ENCODE measurements at places on chromosomes 11 and 22.

- DNase-seq, result no peak
These were observed 21.6 kb downstream of the TREH start for GRCh38 chr11:118657709-118658428.

GRCh38 chr11:65078151-65078550, 5.7 kb downstream of the CDCA5 start:
- peak; percentile 74 for DNase-seq

GRCh38 chr11:133893381-133893780, 48.1 kb upstream of the SPATA19 start:
- DNase-seq, result no peak

- no peak for DNase-seq
These were observed 125.5 kb upstream of the MTMR2 start for GRCh38 chr11:96049426-96049825.

- DNase-seq, result no peak
These were observed 31.0 kb upstream of the PPP2R1B start for GRCh38 chr11:111797145-111797581.

DNA sequence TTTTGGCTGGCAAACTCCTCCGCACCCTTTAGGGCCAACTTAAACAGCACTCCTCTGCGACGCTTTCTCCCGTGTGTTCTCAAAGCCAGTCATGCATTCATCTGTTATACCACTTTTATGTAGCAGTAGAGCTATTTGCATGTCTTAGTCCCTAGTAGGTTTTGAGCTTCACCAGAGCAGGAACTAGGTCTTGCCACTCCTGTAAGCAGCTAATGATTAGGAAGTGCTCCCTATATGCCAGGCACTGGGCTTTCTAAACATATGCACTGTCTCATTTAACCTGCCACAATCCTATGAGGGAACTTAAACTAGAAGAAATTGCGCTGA, 180.8 kb downstream of the DBX1 start:
- DNase-seq, result no peak

DNA sequence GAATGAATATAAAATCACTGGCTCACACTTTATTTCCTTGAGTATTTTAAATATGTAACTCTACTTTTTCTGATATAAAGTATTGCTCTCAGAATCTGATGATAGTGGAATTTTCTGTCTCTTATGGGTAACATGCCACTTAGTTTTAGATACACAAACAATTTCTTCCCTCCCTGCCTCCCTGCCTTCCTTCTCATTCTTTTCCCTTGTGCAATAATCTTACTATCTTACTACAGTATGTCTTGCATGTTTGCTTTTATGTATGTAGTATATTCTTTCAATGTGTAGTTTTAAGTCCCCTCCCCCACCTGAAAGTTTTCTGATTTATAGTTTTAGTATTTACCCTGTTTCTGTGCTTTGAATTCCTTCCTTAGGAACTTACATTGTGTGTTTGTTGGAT, 48.4 kb downstream of the INSC start:
- no peak for DNase-seq

- DNase-seq, result peak; percentile 65
These were observed 3.4 kb upstream of the SCUBE1 start for GRCh38 chr22:43346521-43346929.

DNA sequence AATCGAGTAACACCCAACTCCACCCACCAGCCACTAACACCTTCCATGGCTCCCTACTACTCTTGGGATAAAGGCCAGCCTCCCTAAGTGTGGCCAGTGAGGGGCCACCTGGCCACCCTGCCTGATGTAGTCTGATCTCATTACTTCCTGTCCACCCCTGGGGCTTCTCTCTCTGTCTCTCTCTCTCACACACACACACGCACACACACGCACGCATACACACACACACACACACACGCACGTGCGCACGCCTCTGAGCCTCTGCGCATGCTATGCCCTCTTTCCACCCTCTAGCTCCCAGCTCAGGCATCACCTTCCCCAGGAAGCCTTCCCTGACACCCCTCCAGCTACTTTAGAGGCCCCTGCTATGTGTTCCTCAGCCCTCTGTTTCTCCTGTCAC, 3.9 kb downstream of the MFNG start:
- DNase-seq, result no peak

- DNase-seq, result no peak
These were observed 176.9 kb downstream of the NAV2 start for GRCh38 chr11:19889531-19889930.

DNA sequence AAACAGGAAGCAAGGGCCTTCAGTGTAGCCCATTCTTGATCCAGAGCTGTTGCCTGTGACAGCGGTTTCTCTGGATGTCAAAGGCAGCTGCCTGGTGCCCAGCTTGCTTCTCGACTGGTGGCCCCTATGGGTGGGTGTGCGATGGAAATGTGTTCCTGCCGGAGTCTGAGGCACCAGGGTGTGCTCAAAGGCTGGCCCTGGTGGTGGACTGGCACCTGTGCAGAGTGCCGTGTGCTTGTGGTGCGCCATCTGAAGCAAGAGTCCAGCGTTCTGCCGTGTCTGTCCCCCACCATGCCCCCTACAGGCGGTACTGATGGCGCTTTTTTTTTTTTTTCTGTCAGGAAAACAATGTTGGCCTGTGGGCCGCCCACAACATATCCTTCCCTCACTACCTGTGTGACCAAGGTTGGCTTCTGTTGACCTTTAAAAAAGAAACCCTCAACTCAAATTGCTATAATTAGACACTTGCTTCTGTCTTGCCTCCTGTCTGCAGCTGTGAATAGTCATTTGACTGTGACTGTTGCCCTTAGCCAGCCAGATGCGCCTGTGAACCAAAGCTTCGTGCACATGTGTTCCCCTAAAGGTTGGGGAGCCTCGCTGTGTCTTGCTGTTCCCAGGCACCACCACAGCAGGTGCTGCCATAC, 4.7 kb upstream of the RANBP1 start:
- DNase-seq, result no peak

- no peak for DNase-seq
These were observed 12.3 kb downstream of the APOBEC3H start for GRCh38 chr22:39109361-39109760.

DNA sequence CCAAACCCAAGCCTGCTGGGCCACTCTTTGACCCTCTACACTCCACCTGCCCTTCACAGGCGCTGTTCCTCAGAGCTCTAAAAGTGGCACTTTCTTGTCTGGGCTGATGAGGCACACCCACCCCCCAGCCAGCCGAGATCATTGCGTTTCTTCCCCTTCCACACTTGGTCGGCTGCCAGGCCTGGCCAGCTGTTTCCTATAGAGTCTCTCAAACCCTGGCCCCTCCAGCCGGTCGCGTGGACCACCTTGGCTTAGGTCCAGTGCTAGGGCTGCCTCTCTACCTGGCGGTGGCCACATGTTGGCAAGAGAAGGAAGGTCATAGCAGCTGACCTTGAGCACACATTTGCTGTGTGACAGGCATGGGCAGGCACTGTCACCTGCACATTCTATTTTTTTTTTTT, 60.6 kb downstream of the PPP6R2 start:
- DNase-seq, result no peak

- DNase-seq, result no peak
These were observed 117.8 kb downstream of the NTM start for GRCh38 chr11:131488238-131488637.

DNA sequence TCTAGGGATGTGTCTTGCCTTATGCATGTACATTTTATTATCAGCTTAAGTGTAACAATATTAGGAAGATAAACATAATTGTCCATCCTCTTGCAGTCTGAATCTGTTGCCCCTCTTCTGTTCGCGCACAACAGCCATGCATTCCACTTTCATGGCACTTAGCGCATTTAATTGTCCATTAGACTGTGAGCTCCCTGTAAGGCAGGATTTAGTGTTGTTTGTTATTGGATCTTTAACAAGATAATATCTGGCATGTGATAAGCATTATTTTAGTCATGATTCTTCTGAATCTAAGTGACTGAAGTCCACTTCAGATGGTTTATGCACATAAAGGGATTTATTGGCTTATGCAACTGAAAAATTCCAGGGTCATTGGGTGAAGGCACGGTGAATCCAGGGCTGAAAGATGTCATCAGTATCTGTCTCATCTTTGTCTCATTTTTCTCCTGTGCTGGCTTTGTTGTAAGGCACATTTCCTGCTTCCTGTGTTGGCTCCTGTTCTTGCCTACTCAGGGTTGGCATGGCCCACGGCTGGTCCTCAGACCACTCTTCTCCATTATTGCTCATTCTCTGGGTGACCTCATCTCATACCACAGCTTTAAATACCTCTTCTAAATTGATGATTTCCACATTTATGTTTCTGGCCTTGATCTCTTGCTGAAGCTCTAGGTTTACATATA, 37.6 kb downstream of the ATXN10 start:
- no peak for DNase-seq

DNA sequence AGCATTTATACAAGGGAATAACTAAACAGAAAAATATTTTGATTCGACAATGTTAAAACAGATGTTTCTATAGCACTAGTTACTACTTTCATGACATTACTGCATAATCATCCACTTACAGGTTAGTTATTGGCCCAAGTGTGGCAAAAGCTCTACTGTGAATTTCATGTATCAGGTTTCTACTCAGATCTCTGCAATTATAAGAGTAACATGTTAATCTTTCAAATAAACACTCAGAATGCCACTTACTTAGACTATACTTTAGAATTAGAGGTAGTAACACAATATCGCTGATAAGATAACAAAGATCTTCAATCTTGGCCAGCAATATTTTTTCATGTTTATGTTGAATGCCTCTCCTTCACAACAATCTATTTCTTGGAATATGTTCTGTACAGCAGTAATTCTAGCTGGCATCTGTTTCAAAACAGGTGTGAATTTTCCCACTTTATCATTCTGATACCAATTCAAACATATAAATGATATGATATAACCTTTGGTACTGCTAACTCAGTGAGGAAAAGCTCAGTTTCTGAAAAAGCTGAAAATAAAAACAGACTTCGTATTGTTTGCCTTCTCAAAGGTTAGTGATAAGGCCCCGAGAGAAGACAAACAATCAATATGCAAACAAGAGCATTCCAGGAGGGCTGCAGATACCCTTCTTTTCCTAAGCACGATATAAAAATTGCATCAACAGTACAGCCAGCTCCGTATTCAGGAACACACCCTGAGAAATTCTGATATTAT, 11.0 kb upstream of the CCDC34 start:
- no peak for DNase-seq

DNA sequence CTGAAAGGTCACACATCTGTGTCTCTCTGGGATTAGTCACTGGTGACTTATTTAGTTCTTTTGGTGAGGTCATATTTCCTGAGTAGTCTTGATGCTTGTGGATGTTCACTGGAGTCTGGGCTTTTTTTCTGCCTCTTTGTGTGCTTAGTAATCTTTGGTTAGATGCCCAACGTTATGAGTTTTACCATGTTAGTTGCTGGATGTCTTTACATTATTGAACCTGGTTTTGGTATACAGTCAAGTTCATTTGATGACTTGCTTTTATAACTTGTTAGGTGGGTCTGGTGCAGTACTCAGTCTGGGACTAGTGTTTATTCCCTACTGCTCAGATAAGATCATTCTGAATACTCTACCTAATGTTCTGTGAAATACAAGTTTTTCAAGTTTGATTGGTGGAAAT, 26.2 kb upstream of the SLC37A2 start:
- DNase-seq, result no peak

DNA sequence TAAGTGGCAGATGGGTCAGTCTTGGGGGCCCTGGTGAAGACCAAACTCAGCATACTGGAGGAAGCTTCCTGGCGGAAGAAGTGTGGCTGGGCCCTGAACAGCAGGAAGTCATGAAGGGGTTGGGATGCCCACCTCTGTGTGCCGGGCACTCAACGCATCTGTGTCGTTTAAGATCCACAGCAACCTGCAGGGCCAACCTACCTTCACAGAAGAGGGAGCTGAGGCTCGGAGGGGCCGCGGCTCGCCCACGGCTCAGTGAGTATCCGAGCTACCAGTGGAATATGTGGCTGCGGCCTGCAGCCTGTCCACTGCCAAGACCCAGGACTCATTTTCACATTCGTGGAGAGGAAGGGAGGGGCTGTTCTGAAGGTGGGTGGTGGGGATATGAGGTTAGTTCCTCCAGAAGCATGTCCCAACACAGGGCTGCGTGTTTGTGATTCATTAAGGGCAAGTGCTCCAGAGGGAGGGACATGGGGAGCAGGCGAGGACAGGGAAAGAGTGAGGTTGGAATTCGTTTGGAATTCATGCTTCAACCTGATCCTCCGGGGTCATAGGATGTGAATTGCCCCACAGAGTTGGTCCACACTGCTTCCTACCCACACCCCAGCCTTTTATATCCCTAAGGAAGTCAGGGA, 99.6 kb downstream of the MPPED1 start:
- DNase-seq, result no peak

Data from stimulated activated CD4-positive, alpha-beta T cell treated with anti-CD3 and anti-CD28 coated beads, Interleukin-1b, Interleukin-23, amount 100 ng/mL, for 4 hours (primary cell).